ENCODE measurements at places on chromosomes 5 and 9.

GRCh38 chr9:20310024-20310423 lies 312.3 kb downstream of the MLLT3 start:
- no peak for DNase-seq

- DNase-seq = no peak
These were observed 22.4 kb downstream of the NANS start for GRCh38 chr9:98078895-98079294.

- DNase-seq = no peak
These were observed 88.5 kb downstream of the SUSD1 start for GRCh38 chr9:112086627-112087026.

- no peak for DNase-seq
These were observed 4.2 kb downstream of the SERINC5 start for GRCh38 chr5:80251636-80252035.

DNA sequence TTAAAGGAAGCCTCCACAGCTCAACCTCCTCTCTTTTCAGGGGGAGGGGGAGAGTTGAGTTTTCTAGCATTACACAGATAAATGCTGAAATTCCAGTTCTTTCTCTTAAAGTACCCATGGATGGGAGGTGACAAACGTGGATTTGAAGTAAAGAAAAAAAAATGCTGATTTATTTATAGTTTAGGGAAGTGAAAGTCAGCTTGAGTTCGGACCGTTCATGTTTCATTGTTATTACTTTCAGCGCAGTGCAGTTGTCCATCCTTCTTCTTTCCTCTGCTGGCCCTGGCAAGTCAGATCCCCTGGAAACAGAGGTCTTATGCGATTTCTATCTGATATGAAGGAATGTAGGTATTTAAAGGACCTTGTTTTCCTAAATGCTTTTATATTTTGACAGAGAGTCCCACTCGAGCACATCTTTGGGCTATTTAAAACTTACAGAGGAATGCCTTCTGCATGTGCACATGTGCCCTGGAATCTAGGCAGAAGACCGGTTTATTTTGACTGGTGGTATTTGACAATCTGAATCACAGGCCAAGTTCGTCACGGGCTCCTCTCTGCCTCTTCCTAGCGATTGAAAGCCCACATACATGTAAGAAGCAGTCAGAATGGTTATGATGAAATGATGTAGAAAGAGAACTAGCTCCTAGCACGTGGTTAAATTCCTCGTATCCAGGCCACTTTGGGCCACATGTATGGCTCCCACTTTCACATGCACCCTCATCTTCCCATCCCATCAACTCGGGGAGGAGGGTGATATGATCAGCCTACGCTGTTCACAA lies 385.2 kb upstream of the KLF4 start:
- no peak for DNase-seq

DNA sequence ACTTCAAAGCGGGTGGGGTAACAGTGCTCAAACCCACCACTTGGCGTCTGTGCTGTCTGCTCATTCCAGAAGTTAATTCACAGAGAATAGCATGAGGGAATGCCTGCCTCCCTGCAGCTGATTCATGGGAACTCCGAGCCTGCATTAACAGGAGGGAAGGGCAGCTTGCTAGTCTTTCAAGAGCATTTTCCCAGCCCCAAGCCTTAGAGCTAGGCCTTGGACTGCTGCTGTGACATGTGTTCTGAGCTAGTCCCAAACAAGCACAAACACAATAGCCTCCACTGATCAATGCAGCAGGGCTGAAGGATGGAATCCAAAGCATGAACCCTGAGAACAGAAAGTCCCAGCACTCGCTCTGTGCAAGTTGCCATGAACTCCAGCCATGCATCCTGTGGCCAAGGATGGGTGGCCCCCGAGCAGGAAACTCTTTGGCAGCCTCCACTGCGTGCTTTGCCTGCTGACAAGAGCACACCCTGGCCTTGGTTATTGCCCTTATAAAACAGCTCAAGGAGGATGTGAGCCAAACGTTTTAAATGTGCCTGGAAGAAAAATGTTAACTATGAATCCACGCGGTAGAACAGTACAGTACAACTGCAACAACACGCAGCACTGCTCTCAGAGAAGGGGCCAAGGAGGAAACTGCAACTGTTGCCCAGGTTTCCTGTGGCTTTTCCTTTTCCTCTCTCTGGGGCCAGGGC lies 653.1 kb upstream of the KLF4 start:
- no peak for DNase-seq

- no peak for DNase-seq
These were observed 143.6 kb downstream of the LHFPL2 start for GRCh38 chr5:78504704-78505677.

All from activated CD8-positive, alpha-beta memory T cell treated with anti-CD3 and anti-CD28 coated beads for 1 hour (primary cell).